ENCODE measurements at places on chromosomes 6 and 20.
A peak's percentile ranks its signal among the peaks of the same experiment; 100 is the strongest.

- DNase-seq, result no peak
These were observed 186.3 kb downstream of the PTPRT start for GRCh38 chr20:43003318-43003944.

DNA sequence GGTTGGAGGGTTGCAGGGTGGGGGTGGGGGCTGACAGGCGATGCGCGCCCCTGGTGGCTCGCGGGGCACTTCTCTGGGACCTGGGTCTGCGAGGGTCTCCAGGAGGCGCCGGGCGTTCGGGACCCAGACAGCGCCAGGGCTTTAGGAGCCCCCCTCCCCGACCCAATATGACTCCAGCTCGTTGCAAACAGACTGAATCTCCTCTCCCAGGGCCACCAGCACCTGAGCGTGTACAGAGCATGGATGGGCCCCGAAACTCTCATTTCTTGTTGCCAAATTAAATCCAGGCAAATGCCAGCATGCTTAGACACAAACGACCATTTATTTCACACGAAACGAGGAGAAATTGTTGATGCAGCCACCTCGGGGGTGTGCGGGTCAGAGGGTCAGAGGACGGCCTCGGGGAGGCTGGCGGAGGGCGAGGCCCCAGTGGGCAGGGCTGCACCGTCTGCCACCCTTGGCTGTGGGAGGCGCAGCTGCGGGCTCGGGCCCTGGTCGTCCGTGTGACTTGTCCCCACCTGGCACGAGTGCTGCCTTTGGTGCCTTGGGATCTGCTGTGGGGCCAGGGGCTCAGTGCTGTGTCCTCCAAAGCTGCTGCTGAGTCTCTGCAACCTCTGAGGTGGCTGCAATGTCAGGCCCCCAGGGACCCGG lies 20.9 kb upstream of the GATA5 start:
- DNase-seq, result peak; percentile 40

GRCh38 chr6:144675231-144675861 lies 390.2 kb downstream of the UTRN start:
- DNase-seq, result peak; percentile 45

GRCh38 chr20:10328897-10329255 lies 105.1 kb downstream of the MKKS start:
- DNase-seq, result no peak

- DNase-seq, result no peak
These were observed 86.7 kb upstream of the EMILIN3 start for GRCh38 chr20:41453010-41453950.

- DNase-seq, result no peak
These were observed at the start of gene EYA4 for GRCh38 chr6:133241086-133241900. TSS of gene EYA4 (plus strand) at chr6:133241357. CDS start at chr6:133274781, 33,424 bp downstream.

DNA sequence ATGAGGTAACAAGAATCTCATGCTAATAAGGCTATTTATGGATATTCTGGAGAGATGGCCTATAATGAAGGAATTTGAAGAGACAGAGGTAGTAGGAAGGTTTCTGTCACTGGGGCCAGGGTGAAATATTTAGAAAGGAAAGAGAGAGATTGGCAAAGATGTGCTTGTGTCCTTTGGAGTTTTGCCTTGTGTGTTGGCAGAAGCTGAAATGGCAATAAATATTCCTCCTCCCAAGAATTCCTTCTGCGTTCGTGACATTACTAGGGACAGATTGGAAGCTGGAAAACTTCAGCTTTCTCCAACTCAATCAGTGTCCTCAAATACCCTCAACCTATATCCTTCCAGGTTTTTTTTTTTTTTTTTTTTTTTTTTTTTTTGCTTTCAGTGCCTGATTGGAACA lies 6.3 kb downstream of the SAMD5 start:
- no peak for DNase-seq

GRCh38 chr20:47317127-47317895 lies 39.2 kb downstream of the ZMYND8 start:
- DNase-seq, result peak; percentile 67

GRCh38 chr6:75275067-75275466 lies 9.5 kb downstream of the TMEM30A start:
- no peak for DNase-seq

DNA sequence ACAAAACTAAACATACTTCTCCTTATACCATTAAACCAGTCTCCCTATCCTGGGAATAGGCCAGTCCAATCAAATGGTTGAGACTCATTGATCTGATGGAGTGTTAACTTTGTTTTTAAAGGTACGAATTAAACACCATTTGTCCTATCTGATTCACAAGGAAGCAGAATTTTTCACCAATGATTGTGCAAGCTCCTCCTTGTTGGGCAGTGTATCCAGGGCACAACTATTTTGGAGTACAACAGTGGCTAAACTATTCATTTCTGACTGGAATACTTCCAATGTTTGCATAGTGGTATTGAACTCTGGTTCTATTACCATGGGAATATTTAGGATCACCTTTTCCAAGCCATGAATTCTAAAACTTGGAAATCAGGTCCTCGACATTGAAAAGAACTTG lies 5.4 kb upstream of the PPP1R3G start:
- DNase-seq, result no peak

- DNase-seq, result no peak
These were observed 72.6 kb upstream of the THBS2 start for GRCh38 chr6:169326067-169326799.

DNA sequence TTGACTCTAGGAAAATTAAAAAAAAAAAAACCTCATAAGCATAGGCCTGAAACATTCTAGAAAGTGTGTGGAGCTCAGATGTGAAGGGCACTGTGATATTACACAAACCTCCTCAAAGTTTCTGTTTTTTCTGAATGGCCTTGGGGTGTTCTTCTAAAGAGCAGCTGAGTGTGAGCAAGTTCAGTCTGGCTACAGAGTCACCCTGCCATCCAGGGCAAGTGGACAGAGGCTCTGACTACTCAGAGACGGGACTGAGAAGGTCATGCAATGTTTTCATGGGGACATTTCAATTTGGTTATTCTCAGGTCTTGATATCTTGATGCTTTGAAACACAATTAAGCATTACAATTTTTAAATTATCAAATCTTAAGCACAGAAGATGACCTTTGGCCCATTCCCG lies 36.6 kb upstream of the SSTR4 start:
- DNase-seq, result no peak

DNA sequence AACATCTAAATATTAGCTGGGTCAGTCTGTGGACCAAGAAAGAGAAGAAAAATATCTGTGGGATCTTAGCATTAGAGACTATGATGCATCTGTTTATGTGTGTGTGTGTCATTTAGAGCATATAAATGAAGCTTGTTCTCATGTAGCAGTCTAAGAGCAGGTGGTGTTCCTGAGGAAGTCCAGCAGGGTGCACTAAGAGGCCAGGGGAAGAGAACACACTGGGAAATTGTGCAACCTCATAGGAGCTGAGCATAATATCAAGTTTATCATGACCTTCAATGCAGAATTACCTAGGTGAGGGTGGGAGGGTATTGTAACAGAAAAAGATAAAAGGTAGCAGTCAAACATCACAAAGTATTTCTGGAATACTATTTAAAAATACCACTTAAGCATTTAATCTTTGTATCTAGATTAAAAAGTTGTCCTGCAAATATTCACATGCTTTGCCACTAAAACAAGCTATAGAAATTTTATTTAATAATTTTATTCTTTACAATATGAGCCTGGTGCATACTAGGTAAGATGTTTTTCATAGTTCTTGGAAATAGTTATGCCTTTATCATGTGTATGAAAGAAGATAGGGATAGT lies 80.5 kb downstream of the SMPDL3A start:
- no peak for DNase-seq

- no peak for DNase-seq
These were observed 190.2 kb upstream of the SNX9 start for GRCh38 chr6:157632821-157633220.

GRCh38 chr6:148565930-148566663 lies 180.7 kb upstream of the UST start:
- peak; percentile 43 for DNase-seq

GRCh38 chr20:35954907-35955251 lies 577 bp upstream of the SCAND1 start:
- DNase-seq, result no peak

Measured in activated naive CD4-positive, alpha-beta T cell treated with Interleukin-2 at 50 U/mL for 16 hours (primary cell).